ENCODE measurements at places on chromosomes 11 and 22. TPM values are rescaled to one million over a fixed set of nuclear protein-coding genes. Genes with fewer than 3 reads are reported as not detected.

CNGA4 gene
- 0.01 TPM for polyA plus RNA-seq

IMMP1L gene
- 66.8 TPM for polyA plus RNA-seq

OR8G1 gene
- not detected for polyA plus RNA-seq

OR52E8 gene
- not detected for polyA plus RNA-seq

MICAL3 gene
- polyA plus RNA-seq: 63.1 TPM

GVQW3 gene
- polyA plus RNA-seq: 0.37 TPM

B3GAT1 gene
- 0.07 TPM for polyA plus RNA-seq

ADAMTS8 gene
- polyA plus RNA-seq: 2.1 TPM

KCNJ1 gene
- polyA plus RNA-seq: 0.01 TPM

FOLR1 gene
- 0.37 TPM for polyA plus RNA-seq

TEX12 gene
- polyA plus RNA-seq: not detected

Measured in heart right ventricle (tissue), 16 donors.